ENCODE measurements at places on chromosomes 12 and 14.

- peak; percentile 63 for DNase-seq
Observed at GRCh38 chr12:126247936-126248335, 1182.7 kb downstream of the AACS start.

- peak; percentile 70 for DNase-seq
Observed at GRCh38 chr12:124992874-124993625, 395 bp upstream of the BRI3BP start.

GRCh38 chr12:55996201-55996714, 818 bp upstream of the SUOX start:
- DNase-seq, result peak; percentile 55

DNA sequence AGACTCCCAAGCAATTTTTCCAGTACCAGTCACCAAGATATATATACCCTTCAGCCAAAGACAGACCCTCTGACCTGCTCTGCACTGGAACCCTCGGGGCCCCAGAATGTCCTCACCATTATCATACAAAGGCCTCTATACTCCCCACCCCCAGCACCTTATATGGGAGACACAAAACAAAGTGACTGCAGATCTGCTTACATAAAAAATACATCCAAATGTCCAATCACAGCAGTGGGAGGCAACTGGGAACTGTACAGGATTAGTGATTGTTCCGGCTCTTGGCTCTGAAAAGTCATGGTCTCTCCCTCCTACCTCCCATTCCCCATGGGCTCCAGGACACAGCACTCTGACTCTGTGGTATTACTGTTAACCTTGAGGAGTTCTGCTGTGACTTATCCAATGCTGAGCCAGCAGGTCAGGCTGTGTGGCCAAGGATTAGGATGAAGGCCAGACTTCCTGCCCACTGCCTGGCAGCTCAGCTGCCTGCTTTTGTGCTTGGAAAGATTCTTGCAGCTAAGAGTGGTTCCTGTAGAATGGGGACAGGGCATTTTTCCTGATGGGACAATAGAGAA, 13.7 kb downstream of the OXA1L start:
- DNase-seq, result peak; percentile 70

- DNase-seq, result no peak
Observed at GRCh38 chr12:16175840-16176239, 101.6 kb downstream of the SLC15A5 start.

GRCh38 chr12:110533607-110534006, 31.5 kb downstream of the RAD9B start:
- no peak for DNase-seq

DNA sequence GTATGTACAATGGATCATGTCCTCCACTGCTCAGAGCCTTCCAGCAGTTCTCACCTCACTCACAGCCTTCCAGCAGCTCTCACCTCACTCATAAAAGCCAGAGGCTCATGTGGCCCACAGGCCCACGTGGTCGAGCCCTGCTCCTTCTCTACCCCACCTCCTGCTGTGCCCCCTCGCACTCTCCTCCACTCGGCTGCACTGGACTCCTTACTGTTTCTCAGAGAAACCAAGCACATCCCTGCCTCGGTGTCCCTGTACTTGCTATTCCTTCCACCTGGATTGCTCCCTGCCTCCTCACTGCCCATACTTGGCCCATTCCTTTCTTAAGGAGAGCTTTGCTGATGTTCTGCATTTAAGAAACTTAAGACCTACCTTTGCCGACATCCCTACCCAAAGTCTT, 219.7 kb downstream of the ZFP36L1 start:
- no peak for DNase-seq

GRCh38 chr12:85814071-85814470, 22.1 kb downstream of the RASSF9 start:
- DNase-seq, result no peak

DNA sequence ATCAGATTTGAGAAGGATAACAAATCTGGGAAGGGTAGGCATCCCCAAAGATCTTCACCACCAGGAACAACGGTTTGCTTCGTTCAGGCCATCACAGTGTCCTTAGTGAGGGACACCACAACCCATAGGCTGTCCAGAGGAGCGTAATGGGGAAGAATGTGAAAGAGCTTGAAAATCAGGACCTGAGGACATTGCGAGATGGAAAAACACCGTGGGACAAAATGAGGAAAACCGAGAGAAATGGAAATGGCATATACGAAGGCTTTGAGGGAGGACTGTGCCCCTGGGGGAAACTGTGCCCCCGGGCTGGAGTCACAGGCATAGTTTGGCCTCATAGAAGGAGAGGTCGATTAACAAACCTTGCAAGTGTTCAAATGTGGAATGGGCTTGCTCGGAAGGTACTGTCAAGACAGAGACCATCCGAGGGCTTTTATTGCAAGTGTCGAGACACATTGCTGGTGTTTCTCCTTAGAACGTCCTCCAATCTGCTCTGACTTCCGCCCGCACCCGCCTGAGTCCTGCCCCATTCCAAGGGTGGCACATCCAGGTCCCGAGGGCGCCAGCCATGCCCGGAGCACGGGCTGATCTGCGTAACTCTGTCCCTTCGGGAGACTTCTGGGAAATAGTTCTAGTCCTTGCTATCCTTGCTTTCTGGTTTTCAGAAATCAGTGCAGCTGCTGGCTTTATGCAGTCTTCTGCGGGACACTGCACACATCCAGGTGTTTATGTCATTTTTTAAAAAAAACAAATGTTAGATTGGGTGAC, 885 bp upstream of the PALS1 start:
- DNase-seq, result peak; percentile 10

GRCh38 chr14:101019541-101019940, 116.0 kb upstream of the RTL1 start:
- no peak for DNase-seq

DNA sequence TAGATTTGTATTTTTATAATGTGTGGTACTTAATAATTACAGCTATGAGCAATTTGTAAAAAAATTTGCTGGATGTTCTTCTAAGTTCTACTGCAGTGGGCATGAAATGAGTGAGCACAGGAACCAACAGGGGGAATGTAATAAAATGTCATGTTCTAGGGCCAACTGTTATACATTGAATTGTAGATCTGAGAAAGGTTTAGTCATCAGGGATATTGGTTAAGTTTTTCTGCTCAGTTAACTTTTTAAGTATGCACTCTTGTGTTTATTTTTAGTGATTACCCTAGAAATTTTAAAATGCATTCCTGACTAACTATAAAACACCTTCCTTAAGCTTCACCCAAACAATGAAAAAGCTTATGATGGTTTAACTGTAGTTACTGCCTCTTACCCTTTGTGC, 101.8 kb downstream of the CAND1 start:
- DNase-seq, result no peak

DNA sequence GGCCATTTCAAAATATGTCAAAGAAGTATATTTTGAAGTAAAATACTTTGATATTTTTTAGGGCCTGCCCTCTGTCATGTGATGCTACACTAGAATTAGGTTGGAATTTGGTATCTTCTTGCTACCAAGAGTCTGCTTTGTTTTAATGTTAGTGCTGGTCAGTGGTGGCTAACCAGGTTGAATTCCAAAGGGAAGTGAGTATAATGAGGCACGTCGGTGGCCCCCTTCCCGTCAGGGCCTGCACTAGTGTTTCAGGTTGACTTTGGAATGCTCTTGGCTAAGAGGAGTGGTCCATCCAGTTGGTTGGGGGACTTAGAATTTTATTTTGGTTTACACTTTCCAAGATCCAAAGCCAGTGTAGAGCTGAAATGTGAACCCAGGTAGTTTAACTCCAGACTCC, 185.4 kb downstream of the NOVA1 start:
- DNase-seq, result no peak

- DNase-seq, result no peak
Observed at GRCh38 chr14:76717508-76718290, 43.6 kb upstream of the VASH1 start.

- DNase-seq, result no peak
Observed at GRCh38 chr12:6567112-6567670, 900 bp downstream of the NOP2 start.

DNA sequence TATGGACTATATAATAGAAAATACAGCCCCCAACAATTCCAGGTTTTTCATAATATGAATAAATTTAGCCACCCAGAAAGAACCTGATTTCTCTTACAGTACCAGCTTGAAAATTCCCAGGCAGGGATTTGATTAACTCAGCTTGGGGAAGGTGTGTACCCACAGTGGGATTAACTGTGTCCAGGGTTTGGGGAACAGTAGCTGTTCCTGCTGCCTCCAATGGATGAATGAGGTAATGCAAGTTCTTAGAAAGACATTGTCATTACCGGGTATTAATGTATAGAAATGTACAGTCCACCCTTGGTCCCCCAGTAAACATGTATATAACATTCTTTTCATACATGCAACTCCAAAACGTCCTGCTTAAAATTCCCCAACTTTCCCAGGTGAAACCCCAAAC, 115.6 kb downstream of the LRIG3 start:
- no peak for DNase-seq

- DNase-seq, result no peak
Observed at GRCh38 chr14:74596741-74597450, 15.1 kb downstream of the LTBP2 start.

- no peak for DNase-seq
Observed at GRCh38 chr14:81312289-81312876, 87.7 kb downstream of the STON2 start.

DNA sequence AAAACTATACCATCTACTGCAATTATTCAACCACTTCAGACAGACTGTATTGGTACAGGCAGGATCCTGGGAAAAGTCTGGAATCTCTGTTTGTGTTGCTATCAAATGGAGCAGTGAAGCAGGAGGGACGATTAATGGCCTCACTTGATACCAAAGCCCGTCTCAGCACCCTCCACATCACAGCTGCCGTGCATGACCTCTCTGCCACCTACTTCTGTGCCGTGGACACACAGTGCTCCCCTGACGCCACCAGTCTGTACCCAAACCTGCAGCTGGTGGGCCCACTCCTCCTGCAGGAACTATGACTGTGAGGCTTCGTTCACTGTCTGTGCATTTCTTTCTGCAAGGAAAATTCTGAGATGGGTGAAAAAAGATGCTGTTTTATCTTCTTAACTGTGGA, 284.7 kb downstream of the DAD1 start:
- DNase-seq, result no peak

- DNase-seq, result peak; percentile 26
Observed at GRCh38 chr12:85872497-85873091, 1.5 kb upstream of the NTS start.

DNA sequence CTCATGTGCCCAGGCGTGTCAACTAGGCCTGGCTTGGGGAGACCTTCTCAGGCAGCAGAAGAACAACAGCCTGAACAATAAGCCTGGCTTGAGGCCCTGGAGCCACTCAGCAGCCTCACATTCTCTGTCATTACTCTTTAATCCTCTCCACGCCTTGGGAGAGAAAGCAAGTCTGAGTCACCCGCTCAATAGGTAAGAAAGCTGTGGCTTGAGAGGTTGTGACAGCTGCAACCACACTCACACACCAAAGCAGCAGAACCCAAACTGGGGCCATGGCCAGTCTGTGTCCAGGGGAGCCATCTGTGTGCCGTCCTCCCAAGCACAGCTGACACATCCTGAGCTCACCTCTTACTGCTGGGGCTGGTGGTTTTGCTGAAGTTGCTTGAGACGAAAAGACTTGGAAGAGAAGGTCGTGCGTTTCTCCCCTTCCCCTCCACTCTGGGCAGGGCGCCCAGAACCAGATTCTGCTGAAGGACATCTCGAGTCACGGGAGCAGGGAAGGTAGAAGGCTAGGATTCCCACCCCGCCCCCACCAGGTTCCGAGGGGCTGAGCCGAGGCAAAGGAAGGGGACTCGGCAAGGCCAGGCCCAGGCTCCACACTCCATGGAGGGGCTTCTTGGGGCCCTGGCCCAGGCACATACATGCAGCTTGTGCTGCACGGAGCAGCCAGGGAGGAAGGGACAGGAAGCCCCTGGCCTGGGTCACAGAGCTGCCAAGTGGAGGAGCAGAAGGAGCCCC, 5.5 kb downstream of the TMEM63C start:
- DNase-seq, result peak; percentile 74

- DNase-seq, result peak; percentile 45
Observed at GRCh38 chr12:123271001-123271668, 521 bp downstream of the CDK2AP1 start.

DNA sequence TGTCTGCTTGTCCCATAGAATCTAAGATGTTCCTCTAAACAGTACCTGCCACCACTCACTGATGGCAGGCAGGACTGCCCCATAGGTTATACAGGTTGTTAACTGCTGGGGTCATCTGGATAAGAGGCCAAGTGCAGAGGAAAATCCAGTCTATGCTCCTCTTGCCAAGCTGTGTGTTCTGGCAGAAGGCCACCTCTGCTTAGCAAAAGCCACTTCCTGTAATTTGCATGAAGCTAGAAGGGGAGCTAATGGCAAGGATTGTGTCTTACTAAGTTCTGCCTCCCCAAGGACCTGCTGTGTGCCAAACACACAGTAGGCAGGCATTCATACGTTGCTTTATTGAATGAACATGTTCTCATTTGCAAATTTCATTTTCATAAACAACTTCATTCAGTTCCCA, 445.4 kb downstream of the BCL11B start:
- no peak for DNase-seq

DNA sequence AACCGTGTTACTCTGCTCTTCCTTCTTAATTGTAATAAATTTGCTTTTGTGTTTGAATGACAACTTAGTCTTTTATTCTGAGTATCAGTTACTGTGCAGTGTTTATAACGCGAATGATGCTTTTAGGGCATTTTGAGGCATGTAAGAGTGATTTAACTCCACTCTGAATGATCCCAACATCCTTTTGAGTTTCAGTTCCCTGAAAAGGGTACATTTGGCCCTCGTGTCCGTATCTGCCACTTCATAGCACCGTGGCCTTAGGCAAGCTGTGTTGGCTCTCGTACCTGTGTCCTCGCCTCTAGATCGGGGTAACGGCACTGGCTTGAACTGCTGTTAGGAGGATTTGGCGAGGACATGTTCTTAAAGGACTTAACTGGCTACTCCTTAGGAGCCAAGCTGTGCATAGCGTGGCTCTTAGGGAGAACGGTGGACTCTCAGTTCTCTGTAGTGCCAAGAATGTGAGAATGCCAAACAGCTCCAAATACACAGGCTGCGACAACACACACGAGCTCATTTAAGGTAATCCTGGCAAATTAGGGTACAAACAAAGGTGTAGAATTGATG, 92.0 kb downstream of the PPP2R5C start:
- no peak for DNase-seq

DNA sequence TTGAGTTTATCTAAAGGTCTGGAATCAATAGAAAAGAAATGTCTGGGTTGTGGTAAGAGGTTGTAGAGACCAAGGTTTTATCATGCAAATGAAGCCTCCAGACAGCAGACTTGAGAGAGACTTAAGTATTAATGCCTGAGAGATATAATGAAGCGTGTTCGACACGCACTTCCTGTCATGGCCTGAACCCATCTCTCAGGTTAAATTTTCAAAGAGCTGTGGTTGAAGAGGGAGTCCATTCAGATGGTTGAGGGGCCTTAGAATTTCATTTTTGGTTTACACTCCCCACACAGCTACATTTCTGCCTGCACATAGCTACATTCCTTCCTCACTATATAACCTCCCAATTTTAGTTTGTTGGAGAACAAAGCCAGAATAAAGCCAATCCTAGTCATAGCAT, 10.1 kb upstream of the CLEC12A start:
- DNase-seq, result no peak

All from RCC 7860 (cell line).